ENCODE measurements at places on chromosomes 3 and 15.

DNA sequence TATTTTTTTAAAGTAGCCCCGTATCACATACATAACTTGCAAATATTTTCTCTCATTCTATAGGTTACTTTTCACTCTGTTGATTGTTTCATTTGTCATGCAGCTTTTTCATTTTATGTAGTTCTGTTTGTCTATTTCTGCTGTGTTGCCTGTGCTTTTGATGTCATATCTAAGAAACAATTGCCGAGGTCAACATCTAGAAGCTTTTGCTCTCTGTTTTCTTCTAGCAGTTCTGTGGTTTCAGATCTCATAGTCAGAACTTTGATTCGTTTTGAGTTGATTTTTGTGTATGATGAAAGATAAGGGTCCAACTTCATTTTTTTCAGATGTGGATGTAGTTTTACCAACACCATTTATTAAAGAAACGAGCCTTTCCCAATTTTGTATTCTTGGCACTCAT is 79.5 kb downstream of the CD200 start:
- no peaks in the 10 kb centered on the region for H3K27me3 ChIP-seq
- DNase-seq = no peak
- H3K4me1 ChIP-seq = no peaks in the 10 kb centered on the region
- H3K27ac ChIP-seq = no peak overlapping the region
- no peak overlapping the region for H3K4me3 ChIP-seq

- H3K27ac ChIP-seq = no peak overlapping the region
- H3K27me3 ChIP-seq = no peaks in the 10 kb centered on the region
- no peak for DNase-seq
- no peak overlapping the region for H3K4me3 ChIP-seq
- no peaks in the 10 kb centered on the region for H3K36me3 ChIP-seq
Measured at GRCh38 chr3:74413547-74414241, 200.8 kb downstream of the CNTN3 start.

- DNase-seq = no peak
- H3K27me3 ChIP-seq = no peaks in the 10 kb centered on the region
- no peak overlapping the region for H3K27ac ChIP-seq
- H3K4me1 ChIP-seq = no peaks in the 10 kb centered on the region
Measured at GRCh38 chr15:51368751-51369450, 27.4 kb downstream of the GLDN start.

DNA sequence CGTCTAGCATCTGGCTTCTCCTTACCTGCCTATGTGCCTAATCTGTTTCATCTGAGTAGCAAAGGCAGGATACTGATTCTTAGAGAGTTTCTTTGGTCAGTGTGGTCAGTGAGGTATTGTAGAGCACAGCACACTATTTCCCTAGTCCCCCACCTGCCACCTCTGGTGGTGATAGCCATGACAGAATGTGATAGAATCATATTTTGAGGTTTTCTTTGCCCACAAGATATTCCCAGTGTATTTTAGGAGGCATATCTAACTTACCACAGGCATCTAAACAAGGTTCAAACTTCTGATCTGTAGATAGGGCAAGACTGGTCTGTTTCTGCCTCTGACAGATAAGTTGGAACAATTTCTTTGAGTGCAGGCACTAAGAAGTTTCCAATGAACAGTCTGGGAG is 188.0 kb downstream of the SOX2 start:
- no peaks in the 10 kb centered on the region for H3K36me3 ChIP-seq
- H3K4me1 ChIP-seq = no peaks in the 10 kb centered on the region
- no peak overlapping the region for H3K27ac ChIP-seq
- no peak overlapping the region for H3K4me3 ChIP-seq
- no peak for DNase-seq
